ENCODE measurements at places on chromosomes 3 and 15.

DNA sequence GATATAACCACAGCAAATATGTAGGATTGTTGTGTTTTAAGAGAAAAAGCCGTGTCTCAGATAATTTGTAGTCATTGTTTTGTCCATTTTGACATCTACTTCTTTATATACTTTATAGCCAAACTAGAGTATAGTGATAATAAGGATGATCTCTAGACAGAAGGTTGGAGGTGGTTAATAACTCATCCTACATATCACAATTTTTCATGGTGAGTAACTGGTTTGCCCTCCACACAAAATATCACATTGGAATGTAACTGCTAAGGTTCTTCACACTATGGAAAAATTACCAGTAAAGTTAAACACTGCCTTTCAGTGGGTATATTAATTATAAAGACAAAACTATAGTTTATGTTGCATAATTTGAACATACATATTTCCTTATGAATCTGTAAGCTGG, 380.7 kb downstream of the LPP start:
- DNase-seq = no peak

DNA sequence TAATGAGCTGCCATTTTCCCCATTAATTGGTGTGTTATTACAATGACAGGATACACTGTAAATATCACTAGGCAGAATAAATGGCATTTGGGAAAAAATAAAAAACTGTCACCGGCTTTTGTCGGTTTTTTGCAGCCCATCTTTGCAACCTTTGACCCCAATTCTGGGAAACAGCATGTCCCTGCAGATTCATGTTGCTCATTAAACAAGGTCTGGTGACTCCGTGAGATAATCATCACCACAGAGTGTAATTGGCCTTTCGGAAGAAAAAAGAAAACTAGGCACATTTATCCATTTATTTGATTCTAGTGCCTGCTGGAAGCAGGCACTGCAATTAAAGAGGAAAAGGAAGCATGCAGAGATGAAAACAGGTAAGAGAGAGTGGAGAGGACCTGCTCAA, 64.5 kb downstream of the TRAT1 start:
- DNase-seq = no peak

GRCh38 chr15:42001236-42001635, 19.6 kb downstream of the PLA2G4E start:
- no peak for DNase-seq

GRCh38 chr3:148262980-148263379, 434.7 kb upstream of the AGTR1 start:
- no peak for DNase-seq

- DNase-seq = no peak
Observed at GRCh38 chr3:98148751-98149150, 1.5 kb downstream of the OR5H14 start.

DNA sequence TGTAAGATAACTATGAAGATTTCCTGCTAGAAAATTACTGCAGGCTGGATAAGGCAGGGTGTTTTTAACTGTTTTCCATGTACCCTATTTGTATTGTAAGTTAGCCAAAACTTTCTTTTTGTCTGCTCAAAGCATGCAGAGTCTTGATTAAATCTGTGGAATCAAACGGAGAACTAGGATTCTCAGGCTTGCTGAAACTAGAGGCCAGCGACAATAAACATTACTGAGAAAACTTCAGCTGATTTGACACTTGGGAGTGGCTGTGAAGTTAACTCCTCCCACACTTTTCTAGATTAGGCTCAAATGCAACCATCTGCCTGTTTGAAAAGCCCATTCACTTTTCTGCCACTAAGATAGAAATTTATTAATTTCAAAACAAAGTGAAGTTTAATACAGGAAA, 153.2 kb upstream of the FRMD4B start:
- no peak for DNase-seq

- no peak for DNase-seq
Observed at GRCh38 chr3:140376136-140376889, 301.6 kb upstream of the TRIM42 start.

- no peak for DNase-seq
Observed at GRCh38 chr3:13088028-13089006, 15.1 kb upstream of the IQSEC1 start.

GRCh38 chr3:9192248-9193025, 57.0 kb downstream of the SRGAP3 start:
- no peak for DNase-seq

GRCh38 chr3:189842681-189843602, 211.8 kb downstream of the TP63 start:
- DNase-seq = no peak

DNA sequence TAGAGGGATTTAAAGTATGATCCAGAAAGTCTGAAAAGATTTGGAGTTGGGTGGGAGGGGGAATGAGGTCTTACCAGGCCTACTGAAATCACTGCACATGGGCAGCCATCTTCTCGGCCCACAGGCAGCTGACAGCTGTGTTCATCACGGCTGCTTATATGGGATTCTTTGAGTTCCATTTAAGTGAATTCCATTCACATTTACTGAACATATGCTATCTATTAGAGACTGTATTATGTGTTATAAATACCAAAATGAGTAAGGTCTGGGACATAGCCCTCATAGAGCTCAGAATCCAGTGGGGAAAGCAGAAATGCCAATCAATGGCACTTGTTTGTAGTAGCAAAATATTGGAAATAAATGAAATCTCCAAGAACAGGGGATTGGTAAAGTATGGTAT, 91.1 kb downstream of the TRIM42 start:
- no peak for DNase-seq

- no peak for DNase-seq
Observed at GRCh38 chr3:196918968-196919367, 23.4 kb downstream of the NCBP2 start.

GRCh38 chr3:142837526-142837925, 51.4 kb downstream of the PCOLCE2 start:
- DNase-seq = no peak

GRCh38 chr3:14001136-14001535, 121.3 kb upstream of the WNT7A start:
- no peak for DNase-seq

DNA sequence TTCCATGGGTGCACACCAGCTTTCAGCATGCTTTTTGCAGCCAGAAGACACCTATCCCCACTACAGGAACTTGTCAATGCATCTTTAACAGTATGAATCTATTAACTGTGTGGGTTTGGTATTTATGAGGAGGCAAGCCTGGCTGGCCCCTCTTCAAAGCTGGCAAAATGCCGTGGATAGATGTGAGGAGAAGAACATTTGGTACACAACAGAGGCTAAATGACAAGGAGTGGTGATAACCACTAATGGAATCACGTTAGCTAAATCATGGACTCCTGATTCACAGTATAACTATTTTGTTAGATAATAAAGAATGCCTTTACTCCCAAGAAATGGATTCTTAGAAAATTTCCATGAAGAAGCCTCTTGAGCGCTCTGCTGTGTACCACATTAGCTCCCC, 187.2 kb downstream of the CLSTN2 start:
- no peak for DNase-seq

DNA sequence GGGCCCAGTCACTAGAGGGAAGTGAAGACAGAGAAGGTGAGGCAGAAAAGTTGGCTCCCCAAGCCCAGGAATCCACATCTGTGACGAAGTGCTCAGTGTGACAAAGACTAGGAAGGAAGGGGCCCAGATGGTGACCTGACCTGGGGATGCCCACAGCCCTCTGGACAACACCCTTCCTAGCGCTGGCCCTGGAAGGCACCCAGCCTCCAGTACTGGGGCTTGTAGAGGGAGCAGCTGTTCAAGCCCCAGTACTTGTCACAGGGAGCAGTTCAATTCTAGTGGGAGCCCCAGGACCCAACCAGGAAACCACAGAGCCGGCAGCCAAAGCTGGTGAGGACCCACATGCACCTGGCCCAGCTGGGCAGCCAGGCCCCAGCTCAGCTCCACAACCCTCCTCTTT, 190.8 kb downstream of the XXYLT1 start:
- DNase-seq = no peak

DNA sequence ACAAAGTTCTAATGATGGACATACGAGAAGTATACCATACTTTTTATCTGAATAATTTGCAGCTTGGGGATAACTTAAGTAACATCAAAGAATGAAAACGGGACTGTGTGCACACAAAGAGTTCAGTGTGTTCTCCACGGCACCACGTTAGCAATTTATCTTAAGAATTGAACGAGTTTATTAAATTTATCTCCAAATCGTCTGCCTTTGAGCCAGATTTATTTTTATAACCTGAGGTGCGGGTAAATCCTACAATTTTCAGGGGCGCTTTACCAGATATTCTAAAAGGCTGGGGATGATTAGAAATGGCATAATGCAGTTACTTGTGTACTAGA, 3.5 kb downstream of the CHD2 start:
- DNase-seq = no peak
